ENCODE measurements at places on chromosomes 7 and 10. TPM values are rescaled to one million over a fixed set of nuclear protein-coding genes. Genes with fewer than 3 reads are reported as not detected.

The CALML5 gene
- total RNA-seq = not detected

The SYT15B gene
- 2.1 TPM for total RNA-seq

The GPR85 gene
- total RNA-seq = not detected

The SFTPA1 gene
- not detected for total RNA-seq

All from A549 treated with Mapracorat at 1 μM for 4 hours (cell line).